Activated naive CD4-positive, alpha-beta T cell (primary cell): ENCODE measurements at places on chromosomes 1 and 21.

GRCh38 chr1:193542690-193543089 lies 356.3 kb upstream of the B3GALT2 start:
- no peak for DNase-seq

DNA sequence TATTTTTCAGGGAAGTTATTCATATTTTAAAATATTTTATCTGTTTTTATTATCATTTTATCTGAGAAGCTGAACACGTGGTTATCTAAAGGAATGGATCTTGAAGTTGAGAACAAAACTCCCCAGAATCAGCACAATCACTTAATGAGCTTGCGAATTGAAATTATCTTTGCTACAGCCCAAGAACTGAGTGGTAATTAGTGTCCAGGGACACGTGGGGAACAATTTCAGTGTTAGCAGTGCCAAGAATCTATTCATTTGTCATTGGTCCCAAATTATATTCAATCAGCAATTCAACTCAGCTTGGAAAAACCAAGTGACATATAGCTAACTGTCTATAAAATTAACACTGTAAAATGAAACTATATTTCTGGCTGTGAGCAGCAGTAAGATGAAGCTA lies 197.6 kb upstream of the UBE2U start:
- no peak for DNase-seq

GRCh38 chr1:193404236-193404635 lies 217.8 kb upstream of the B3GALT2 start:
- no peak for DNase-seq

- DNase-seq = no peak
Measured at GRCh38 chr1:167210966-167211674, 9.6 kb upstream of the POU2F1 start.

DNA sequence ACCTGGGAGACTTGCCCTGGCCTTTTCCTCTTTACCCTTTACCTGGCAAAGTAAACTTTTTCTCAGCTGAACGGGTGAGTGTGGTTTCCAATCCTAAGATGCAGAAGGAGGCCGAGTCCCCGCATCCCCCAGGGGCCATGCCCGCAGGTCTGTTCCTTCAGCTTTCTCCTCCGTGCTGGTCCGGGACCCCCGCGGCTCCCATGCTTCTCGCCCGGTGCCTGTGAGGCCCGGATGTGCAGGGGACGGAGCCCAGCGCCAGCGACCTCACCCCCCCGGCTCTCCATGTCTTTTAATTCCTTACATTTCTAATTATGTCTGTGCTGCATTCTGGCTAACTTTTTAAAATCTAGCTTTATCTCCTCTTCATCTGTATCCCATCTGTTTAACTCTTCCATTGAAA lies 21.5 kb upstream of the SCYL3 start:
- no peak for DNase-seq

- no peak for DNase-seq
Measured at GRCh38 chr1:196380316-196380715, 227.9 kb downstream of the KCNT2 start.

- no peak for DNase-seq
Measured at GRCh38 chr1:181112071-181112929, 23.8 kb downstream of the IER5 start.

DNA sequence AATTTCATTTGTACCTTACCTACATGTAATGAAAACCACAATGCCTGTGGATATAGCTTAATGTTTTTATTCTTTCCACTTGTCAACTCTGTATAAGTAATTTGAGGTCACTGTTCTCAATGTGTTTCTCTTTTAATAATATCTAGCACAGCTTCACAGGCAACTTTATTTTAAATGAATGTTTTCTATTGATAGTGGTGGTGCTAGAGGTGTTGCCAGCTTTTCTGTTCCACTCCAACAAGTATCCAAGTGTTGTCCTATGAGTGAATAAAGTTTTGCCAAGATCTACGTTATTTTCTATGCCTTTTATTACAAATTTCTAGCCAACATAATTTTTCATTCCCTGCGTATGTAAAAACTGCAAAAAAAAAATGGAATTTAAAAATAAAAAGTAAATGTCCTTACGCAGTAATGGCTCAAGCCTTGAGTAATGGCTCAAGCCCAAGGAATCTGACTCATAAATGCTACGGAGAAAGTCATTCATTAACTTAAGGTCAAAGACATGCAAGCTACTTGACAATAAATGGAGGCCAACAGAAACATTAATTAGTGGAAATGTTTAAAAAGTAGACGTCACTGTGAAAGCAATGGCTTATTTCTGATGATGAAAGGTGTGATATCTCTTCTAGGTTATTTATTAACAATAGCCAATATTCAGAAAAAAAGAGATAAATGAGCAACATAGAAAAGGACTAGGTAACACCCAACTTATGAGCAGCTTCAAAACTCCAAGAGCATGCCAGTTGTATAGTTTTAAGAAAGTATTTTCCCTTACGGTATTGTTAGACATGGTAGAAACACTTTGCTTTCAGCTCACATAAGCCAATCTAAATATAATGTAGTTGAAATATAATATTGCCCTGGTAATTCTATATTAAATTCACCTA lies 71.4 kb downstream of the SLC44A5 start:
- DNase-seq = no peak

DNA sequence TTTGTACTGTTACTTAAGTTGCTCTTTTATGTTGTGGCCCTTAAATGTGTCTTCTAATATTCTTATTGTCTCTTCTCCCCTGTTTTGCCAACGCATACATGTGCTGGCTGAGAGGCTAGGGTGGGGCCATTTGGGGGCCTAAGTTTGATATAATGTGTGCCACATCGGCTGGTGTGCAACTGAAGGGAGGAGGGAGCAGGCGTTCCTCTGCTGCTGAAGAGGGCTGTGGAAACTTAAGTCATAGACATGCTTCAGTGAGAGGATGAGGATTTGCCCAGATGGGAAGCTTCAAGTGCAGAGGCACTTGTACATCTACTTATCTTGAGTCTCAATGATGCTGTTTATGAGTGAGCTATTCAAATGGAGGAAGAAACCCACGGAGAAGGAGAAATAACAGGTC lies 630.6 kb downstream of the LMO4 start:
- no peak for DNase-seq

DNA sequence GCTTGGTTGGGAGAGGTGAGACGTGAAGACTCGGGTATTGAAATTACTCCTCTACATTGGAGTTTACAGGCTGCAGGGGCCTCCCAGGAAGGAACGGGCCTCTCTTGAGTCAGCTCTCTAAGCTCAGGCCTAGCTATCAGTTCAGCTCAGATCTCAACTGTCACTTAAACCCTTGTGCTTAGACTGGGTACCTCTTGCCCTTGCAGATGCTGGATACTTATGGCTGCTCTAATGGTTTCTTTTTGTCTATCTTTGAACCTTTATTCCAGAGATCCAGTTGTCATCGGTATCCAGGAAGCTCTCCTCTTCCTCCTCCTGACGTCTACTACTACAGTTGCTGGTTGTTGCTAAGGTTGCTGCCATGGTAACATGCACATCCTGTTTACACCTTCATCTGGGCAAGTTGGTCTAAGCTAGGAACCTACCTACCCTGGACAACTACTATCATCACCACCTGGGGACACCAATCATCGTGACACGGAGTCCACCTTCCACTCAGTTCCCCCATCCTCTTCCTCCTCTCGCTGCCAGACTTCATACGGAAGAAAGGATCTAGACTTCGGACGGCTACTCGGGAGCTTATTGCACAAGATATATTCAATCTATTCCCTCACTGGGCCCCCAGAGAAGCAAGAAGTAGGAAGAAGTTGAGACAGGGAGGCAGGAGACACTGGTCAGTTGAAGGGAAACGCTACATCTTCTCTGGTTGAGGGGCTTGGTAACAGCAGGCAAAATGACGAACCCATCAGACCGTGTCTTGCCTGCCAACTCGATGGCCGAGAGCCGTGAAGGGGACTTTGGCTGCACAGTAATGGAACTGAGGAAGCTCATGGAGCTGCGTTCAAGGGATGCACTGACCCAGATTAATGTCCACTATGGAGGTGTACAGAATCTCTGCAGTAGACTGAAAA lies 56.1 kb downstream of the ATP2B4 start:
- peak; percentile 13 for DNase-seq

DNA sequence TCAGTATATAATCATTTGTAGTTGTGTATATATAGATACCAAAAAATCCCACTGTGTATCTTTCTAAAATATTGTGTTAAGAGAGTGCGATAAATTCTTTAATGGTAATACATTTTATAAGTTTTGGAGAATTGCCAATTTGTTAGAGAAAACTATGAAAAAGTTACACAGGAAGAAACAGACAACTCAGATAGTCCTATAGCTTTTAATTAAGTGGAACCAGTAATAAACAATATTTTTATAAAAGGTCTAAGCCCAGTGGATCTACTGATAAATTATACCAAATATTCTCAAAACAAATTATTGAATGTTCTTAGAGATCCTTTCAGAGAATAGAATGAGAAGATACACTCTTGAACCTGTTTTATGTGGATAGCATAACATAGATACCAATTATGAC lies 50.6 kb downstream of the OBSCN start:
- no peak for DNase-seq
